ENCODE measurements at places on chromosomes 5 and 9. TPM values are rescaled to one million over a fixed set of nuclear protein-coding genes. Genes with fewer than 3 reads are reported as not detected.

CANX gene
- total RNA-seq = 334 TPM

BDP1 gene
- 12.3 TPM for total RNA-seq

TMEM232 gene
- total RNA-seq = not detected

SPINK7 gene
- total RNA-seq = not detected

SLC34A3 gene
- total RNA-seq = not detected

RORB gene
- not detected for total RNA-seq
